ENCODE measurements at places on chromosomes 16 and 17.

DNA sequence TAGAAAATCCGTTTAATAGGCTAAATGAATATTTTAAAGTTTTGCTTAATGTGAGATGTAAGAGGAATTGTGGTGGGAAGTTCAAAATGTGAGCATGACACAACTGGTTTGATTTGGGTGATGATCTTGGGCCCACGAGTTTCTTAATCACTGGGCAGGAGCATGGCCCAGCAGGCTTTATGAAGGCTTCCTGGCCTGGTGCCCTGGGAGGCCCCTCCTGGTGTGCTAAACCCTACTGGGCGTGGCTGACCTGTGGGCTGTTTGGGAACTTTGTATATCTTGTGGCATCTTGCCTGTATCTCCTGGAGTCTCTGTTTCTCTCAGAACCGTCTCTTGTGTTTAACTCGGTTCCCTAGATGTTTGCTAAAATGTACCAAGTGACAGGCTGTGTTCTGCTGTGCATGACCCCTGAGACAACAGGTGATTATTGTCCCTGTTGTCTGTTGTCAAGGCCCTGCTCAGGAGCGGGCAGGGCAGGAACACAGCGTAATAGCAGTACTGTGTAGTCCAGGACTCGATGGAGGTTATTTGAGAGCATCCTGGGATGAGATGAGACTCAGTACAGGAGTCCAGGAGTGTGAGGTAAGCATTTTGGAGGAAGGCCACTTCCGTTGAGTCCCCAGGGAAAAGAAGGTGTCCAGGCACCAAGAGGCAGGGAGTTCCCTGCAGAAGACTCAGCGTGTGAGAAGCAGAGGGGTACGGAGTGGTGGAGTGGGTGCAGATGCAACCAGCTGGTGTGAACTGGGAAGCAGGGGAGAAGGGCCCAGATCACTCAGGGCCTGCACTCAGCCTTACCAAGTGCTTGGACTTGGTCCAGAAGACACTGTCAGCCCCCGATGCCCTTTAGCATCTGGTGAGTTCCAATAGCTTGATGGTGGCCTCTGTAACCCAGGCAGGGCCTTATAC lies 48.5 kb downstream of the B9D1 start:
- no peak for DNase-seq

DNA sequence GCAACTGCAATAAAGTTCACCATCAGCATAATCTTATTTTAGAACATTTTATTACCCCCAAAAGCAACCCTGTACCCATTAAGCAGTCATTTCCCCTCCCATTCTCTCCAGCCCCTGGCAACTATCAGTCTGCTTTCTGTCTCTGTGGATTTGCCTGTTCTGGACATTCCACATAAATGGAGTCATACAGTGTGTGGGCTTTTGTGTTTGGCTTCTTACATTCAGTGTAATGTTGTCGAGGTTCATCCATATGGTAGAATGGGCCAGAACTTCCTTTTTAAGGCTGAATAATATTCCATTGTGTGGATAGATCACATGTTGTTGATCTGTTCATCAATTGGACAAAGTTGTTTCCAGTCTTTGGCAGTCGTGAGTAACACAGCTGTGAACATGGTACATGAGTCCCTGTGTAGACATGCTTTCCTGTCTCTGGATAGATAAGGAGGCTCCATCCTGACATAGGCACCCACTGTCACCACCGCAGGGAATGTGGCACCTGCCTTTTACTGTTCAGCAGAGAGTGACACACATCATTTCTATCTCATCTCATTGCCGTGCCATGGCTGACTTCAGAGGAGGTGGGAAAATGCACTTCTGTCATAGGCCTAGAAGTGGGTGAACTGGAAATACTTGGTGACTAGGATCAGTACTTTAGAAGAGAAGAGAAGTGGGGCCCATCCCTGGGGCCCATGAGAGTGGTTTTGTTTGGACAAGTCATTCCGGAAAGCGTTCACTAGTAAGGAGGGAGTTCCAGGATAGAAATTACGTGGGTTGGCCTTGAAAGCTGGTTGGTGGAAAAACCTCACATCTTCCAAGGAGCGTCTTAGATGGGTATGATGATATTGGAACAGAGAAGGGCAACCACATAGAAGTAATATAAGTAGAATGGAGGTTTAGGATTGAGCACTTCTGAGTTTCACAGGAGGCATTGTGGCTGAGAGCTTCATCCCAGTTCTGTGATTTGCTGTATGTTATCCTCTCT lies 25.8 kb downstream of the EPN2 start:
- DNase-seq, result no peak

GRCh38 chr16:86126891-86127290 lies 227.9 kb downstream of the IRF8 start:
- no peak for DNase-seq

DNA sequence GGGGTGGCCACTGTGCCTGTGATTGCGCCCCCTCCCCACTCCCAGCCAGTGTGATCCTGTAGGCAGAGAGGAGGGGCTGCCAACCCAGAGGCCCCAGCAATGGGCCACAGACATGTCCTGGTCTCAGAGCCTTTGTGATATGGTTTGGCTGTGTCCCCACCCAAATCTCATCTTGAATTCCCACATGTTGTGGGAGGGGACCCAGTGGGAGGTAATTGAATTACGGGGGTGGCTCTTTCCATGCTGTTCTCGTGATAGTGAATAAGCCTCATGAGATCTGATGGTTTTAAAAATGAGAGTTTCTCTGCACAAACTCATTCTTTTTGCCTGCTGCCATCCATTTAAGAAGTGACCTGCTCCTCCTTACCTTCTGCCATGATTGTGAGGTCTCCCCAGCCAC lies 56.8 kb upstream of the ZNF469 start:
- DNase-seq, result no peak
